K562 (cell line): ENCODE measurements at places on chromosomes 5 and 9. TPM values are rescaled to one million over a fixed set of nuclear protein-coding genes. Genes with fewer than 3 reads are reported as not detected.

TRPM3 gene
- not detected in 2 replicates for total RNA-seq

- H3K4me3 ChIP-seq: no peak overlapping the region
- H3K4me1 ChIP-seq: peaks cover 5% of the 10 kb centered on the region; the same call in 1 of the 2 replicates
- H3K27ac ChIP-seq: no peak overlapping the region
- peaks cover 20% of the 10 kb centered on the region for H3K36me3 ChIP-seq
- no peak for DNase-seq
Observed at GRCh38 chr9:92328225-92328624, 2.5 kb downstream of the CENPP start.

BTNL3 gene
- not detected in 2 replicates for total RNA-seq

DNA sequence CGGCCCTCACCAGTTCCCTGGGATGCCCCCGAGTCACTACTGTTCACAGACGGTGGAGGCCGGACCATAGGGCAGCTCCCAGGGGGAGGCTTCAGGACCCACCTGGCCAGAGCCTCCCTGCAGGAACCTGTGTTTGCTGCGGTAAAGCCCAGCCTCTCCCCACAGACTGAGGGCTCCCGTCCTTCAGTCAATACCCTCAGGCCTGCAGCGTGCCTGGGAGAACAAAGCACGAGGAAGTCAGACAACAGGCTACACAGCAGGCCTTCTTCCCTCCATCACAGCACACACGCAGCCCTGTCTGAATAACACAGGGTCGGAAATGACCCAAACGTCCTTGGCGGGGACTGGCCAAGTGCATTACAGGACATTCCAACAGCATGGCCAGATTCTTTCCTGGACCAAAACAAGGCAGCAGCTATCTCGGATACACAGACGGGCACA is 34.4 kb downstream of the COL23A1 start:
- no peak overlapping the region for H3K4me3 ChIP-seq
- no peaks in the 10 kb centered on the region for H3K36me3 ChIP-seq
- peaks cover 23% of the 10 kb centered on the region; the same call in 2 of the 3 replicates for H3K4me1 ChIP-seq
- no peak overlapping the region for H3K27ac ChIP-seq
- DNase-seq: no peak
- peaks cover 42% of the 10 kb centered on the region for H3K27me3 ChIP-seq

DNA sequence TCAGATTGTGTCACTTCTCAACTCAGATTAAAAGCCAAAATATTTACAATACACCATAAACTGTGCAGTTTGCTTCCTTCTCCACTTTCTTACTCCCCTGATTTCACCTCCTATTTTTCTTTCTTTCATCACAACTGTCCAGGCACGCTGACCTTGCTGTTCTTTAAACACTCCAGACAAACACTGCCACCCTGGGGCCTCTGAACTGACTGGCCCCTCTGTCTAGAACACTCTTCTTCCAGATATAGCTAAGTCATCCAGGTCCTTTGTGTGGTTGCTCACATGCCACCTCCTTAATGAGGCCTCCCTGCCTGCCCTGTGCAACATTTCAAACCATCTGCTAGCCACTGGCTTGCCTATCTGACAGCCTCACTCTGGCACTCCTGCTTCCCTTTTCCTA is 46.6 kb downstream of the ATG10 start:
- H3K27me3 ChIP-seq: no peaks in the 10 kb centered on the region
- no peak overlapping the region for H3K4me3 ChIP-seq
- 0 out of 3 replicates have a peak overlapping the region, but pooled peaks have one; percentile 5 for H3K27ac ChIP-seq
- H3K36me3 ChIP-seq: no peaks in the 10 kb centered on the region
- peak; percentile 32 for DNase-seq
- H3K4me1 ChIP-seq: peaks cover 11% of the 10 kb centered on the region; the same call in 2 of the 3 replicates

IL33 gene
- total RNA-seq: 0.09 TPM in 1 of 2 replicates, not detected in the other
